Neuronal stem cell (in vitro differentiated cells): ENCODE measurements at places on chromosomes 11 and 22.
A peak's percentile ranks its signal among the peaks of the same experiment; 100 is the strongest.

- H3K4me1 ChIP-seq: peaks cover 20% of the 10 kb centered on the region
- no peak overlapping the region for H3K27ac ChIP-seq
- H3K36me3 ChIP-seq: no peaks in the 10 kb centered on the region
- H3K27me3 ChIP-seq: no peaks in the 10 kb centered on the region
- DNase-seq: no peak
These were observed 4.0 kb downstream of the STIM1 start for GRCh38 chr11:3859373-3859881.

DNA sequence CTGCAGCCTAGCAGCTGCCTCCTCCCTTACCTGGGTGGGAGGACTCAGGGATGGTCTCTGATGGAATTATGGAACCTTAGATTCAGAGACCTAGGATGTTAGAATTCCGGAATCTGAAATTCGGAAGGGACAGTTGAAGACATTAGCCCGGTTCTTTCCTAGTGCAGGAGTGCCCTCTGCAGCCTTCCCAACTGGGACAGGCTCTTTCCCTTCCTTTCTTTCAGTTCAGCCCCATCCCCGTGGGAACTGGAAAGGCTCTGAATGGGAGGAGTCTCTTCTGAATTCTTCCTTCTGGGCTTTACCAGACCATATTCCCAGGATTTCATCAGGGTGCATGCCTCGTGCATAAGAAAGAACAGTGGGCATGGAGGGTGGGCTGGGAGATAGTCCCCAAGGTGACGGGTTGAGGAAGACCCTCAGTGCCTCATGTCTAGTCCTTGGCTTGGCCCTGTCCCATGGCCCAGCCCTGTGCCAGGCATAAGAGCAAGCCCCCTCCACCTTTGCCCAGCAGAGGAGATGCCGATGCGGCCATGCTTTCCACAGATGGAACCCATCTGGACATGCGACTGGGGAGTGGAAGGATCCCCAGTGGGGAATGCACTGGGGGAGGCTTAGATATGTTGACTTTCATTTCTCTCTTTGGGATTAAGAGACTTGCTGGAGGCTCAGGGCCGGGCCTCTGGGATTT lies 14.4 kb downstream of the DNAJB13 start:
- no peak overlapping the region for H3K4me3 ChIP-seq
- H3K36me3 ChIP-seq: no peaks in the 10 kb centered on the region
- H3K27ac ChIP-seq: no peak overlapping the region
- H3K27me3 ChIP-seq: no peaks in the 10 kb centered on the region
- H3K4me1 ChIP-seq: no peaks in the 10 kb centered on the region

DNA sequence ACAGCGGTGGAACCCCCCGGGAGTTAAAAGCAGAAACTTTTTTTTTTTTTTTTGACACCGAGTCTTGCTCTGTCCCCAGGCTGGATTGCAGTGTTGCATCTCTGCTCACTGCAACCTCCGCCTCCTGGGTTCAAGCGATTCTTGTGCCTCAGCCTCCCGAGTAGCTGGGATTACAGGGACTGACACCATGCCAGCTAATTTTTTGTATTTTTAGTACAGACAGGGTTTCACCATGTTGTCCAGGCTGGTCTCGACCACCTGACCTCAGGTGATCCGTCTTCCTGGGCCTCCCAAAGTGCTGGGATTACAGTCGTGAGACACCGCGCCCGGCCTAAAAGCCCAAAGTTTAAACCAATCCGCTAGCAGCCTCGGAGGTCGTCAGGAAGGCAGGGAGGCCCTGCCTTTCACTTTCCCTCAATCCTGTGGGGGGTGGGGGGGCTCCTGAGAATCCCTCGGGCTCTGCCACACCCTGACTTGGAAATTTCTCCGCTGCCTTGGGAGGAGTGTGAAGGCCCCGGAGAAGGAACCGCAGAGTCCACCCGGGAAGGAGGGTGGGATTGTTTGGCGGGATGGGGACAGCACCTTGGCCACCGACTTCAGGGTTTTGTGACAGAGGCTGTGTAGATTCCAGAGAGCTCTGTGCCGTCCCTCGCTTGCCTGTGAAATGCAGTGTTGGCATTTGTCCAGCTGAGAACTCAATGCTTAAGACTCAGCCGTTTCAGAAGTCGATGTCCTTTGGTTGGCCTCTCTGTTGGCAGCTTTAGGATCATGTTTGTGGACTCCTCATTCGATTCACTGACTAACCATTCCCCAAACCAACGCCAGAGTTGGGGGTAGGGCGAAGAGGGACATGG lies 1.0 kb downstream of the ARHGAP8 start:
- no peak overlapping the region for H3K27ac ChIP-seq
- no peak for DNase-seq
- H3K36me3 ChIP-seq: no peaks in the 10 kb centered on the region
- H3K4me1 ChIP-seq: no peaks in the 10 kb centered on the region
- H3K27me3 ChIP-seq: peaks cover 47% of the 10 kb centered on the region
- H3K4me3 ChIP-seq: no peak overlapping the region

DNA sequence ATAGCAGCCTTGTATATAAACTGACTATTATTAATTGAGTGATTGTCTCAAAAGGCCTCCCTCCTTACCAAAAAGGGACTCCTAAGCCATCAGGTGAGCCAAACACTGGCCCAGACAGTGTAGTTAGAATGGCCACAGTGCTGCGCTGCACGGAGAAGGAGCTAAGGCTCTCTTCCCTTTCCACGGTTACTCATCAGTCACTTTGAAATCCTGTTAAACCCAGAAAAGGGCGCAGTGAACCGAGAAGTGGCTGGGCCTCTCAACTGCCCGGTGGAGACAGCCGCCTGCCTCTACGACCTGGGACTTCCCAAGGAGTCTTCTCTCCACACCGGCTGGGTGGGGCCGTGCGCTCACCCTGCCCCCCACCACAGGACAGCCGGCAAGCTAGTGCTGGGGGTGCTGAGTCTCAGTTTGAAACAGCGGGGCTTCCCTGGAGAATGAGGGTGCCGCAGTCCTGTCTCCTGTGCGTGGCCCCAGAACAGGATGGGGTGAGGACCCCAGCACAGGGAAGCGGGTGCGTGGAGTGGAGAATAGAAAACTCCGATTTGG lies 1.3 kb downstream of the MYH9 start:
- H3K27ac ChIP-seq: peak overlapping the region; percentile 94
- H3K36me3 ChIP-seq: peaks cover 2% of the 10 kb centered on the region
- no peak for DNase-seq

DNA sequence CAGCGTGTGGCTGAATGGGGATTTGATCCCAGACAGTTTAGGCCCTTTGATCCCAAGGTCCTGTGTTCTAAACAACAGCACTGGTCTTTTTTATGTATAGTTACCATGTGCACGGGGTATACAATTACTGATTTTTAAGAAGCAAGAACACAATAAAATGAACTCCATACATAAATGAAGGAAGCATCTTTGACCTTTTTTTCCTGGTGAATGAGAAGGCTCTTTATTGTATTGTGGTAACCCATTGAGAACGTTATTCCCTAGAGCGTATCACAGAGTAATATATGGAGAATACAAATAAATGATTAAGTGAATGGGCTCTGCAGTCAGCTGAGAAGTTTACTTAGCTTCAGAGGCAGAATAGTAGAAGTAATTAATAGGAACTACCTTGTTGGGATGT lies 563.6 kb downstream of the NTM start:
- H3K27ac ChIP-seq: no peak overlapping the region
- no peaks in the 10 kb centered on the region for H3K27me3 ChIP-seq
- no peaks in the 10 kb centered on the region for H3K36me3 ChIP-seq
- no peak for DNase-seq
- no peak overlapping the region for H3K4me3 ChIP-seq

GRCh38 chr11:116823031-116823843 lies at the start of gene APOA4:
TSS of gene APOA4 (minus strand) at chr11:116823304. CDS start at chr11:116823191, 113 bp downstream.
- no peaks in the 10 kb centered on the region for H3K27me3 ChIP-seq
- H3K4me1 ChIP-seq: peaks cover 4% of the 10 kb centered on the region
- H3K36me3 ChIP-seq: no peaks in the 10 kb centered on the region
- H3K27ac ChIP-seq: no peak within 1 kb of the TSS
- no peak within 1 kb of the TSS for H3K4me3 ChIP-seq

DNA sequence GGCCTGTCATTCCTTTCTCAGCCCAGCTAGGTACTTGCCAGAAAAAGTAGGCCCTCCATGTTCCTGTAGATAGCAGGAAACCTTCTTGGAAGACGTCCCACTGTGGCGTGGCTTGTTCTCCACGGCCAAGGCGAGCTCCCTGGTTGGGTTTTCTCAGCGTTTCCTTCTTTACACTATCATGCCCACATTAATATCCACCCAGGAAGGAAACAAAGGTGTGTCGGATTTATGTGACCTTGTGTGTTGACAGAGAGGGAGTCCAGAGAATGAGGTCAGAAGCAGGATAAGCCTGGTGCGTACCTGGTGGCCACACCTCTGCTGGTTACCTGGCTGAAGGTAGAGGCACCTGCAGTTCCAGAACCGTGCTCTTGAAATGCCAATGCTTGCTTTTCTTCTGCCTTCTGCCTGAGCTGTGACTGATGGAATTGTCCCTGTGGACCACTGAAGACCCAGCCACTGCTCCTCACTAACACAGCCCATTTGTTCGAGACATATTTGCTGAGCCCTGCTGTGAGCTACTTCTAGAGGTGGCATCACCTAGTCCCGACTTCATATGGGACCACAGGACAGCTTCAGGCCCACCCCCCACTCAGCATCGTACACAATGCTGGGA lies 7.9 kb downstream of the ASPHD2 start:
- peak overlapping the region; percentile 27 for H3K4me3 ChIP-seq
- no peak overlapping the region for H3K27ac ChIP-seq
- peaks cover 5% of the 10 kb centered on the region for H3K4me1 ChIP-seq
- peaks cover 17% of the 10 kb centered on the region for H3K36me3 ChIP-seq

DNA sequence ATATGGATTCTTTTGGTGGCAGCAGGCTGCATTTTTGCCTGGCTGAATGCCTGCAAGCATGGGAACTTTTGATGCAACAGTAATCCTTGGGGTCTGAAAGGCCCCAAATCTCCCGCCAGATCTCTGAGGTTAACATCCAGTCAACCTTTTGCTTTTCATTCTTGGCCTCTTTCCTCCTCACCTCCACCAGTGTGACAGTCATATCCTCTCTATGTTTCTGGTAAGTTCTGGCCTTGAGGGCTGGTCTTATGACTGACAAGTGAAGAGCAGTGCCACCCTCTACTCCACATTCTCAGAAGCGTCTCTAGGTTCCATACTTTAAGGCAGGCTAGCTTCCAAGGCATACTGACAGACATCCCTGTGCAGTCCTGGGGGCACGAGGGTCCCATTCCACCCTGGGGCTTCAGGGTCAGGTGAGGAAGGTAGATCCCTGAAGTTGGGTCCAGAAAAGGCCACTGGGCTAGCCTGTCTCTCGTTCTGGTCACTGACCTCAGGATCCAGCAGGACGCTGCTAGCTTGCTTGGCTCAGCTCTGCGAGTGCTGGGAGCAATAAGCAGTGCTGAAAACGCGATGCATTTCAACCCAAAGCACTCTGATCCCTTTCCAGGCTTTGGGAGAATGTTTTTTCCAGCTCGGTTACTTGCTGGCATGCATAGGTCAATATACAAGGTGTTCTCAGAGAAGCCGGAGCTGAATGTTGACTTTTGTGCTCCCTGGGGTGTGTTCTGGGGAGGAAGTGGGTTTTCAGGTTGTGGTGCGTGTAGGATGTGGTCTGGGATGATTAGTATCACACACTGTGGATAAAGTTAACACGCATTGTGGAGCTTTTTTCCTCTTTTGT lies 75.2 kb downstream of the PTPRJ start:
- no peaks in the 10 kb centered on the region for H3K36me3 ChIP-seq
- H3K27ac ChIP-seq: peak overlapping the region; percentile 47
- H3K27me3 ChIP-seq: no peaks in the 10 kb centered on the region
- H3K4me3 ChIP-seq: no peak overlapping the region
- peaks cover 6% of the 10 kb centered on the region for H3K4me1 ChIP-seq

- no peaks in the 10 kb centered on the region for H3K27me3 ChIP-seq
- DNase-seq: no peak
- H3K27ac ChIP-seq: no peak overlapping the region
- no peaks in the 10 kb centered on the region for H3K36me3 ChIP-seq
- H3K4me1 ChIP-seq: no peaks in the 10 kb centered on the region
These were observed 497.2 kb downstream of the BUD13 start for GRCh38 chr11:116275635-116276034.

- no peaks in the 10 kb centered on the region for H3K27me3 ChIP-seq
- H3K4me3 ChIP-seq: peak overlapping the region; percentile 10
- peaks cover 5% of the 10 kb centered on the region for H3K36me3 ChIP-seq
- H3K4me1 ChIP-seq: peaks cover 12% of the 10 kb centered on the region
- H3K27ac ChIP-seq: no peak overlapping the region
- DNase-seq: peak; percentile 89
These were observed 2.2 kb upstream of the RPS19BP1 start for GRCh38 chr22:39534591-39535356.

- no peak for DNase-seq
- no peak overlapping the region for H3K4me3 ChIP-seq
- no peaks in the 10 kb centered on the region for H3K36me3 ChIP-seq
- H3K27ac ChIP-seq: no peak overlapping the region
- no peaks in the 10 kb centered on the region for H3K4me1 ChIP-seq
- H3K27me3 ChIP-seq: no peaks in the 10 kb centered on the region
These were observed 32.5 kb downstream of the ABCC8 start for GRCh38 chr11:17443926-17444690.

DNA sequence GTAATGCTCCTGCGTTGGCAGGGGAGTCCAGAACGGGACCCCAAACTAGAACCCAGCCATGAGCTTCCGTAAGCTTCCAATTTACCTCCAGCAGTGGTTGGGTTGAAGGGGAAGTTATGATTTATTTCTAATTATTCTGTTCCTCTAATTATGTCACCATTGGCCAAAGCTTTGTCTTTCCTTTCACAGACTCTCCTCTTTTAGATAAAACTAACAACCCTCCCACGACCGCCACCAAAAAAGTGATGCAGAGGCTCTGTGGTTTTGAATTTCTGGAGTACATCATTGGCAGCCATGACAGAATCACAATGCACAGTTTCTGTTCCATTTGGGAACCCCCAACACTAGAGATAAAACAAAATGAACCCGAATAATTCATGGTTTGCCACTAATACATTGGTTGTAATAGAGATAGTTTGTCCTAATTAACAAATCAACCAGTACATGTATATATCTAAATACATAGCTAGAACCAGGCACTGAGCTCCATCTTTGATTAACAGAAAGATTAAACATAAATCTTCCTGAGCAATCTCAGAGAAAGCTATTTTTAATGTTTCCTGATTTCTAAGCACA lies 64.3 kb downstream of the ETS1 start:
- H3K27me3 ChIP-seq: peaks cover 9% of the 10 kb centered on the region
- DNase-seq: no peak
- H3K4me3 ChIP-seq: peak overlapping the region; percentile 64
- H3K36me3 ChIP-seq: no peaks in the 10 kb centered on the region

DNA sequence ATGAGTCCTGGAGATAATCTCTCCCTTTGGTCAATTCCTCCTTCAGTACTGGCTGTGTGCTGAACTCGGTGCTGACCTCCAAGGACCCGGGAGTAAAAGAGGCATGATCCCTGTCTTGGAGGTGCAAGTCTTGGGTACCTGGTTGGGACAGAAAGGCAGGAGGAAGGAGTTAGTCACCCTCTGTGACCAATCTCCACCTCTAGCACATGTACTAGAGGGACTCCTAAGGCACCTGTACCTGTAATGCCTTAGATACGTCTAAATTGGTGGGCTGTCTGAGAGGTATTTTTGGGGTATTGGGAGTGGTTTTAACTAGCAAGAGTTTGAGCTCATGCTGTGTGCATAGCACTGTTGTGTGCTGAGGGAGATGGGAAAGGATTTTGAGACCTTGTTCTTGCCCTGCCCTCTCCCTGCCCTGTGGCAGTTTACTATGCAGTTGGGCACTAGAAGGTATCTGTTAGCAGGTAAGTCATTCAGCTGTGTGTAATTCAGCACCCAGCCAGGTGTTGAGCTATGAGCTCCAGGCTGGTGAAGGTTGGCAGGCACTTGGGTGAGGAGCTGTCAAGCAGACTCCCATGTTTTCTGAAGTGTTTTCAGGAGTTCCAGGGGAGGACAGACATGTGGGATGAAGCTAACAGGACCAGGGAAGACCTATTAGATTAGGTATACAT lies 2.5 kb downstream of the PANX1 start:
- no peak for DNase-seq
- H3K4me3 ChIP-seq: peak overlapping the region; percentile 88
- peaks cover 14% of the 10 kb centered on the region for H3K36me3 ChIP-seq
